ENCODE measurements at places on chromosomes 13 and 19. TPM values are rescaled to one million over a fixed set of nuclear protein-coding genes. Genes with fewer than 3 reads are reported as not detected.

ZNF571 gene
- total RNA-seq, result 1.9 TPM

KLK1 gene
- not detected for total RNA-seq

CYP2B6 gene
- not detected for total RNA-seq

PROZ gene
- total RNA-seq, result 2.1 TPM

SYT5 gene
- total RNA-seq, result not detected

ATP4A gene
- total RNA-seq, result not detected

PABPC3 gene
- 0.06 TPM for total RNA-seq

ANO8 gene
- 0.79 TPM for total RNA-seq

GRCh38 chr13:41018602-41018948 lies 541 bp downstream of the ELF1 start:
- H3K4me1 ChIP-seq, result peaks cover 91% of the 10 kb centered on the region
- H3K27me3 ChIP-seq, result no peaks in the 10 kb centered on the region
- H3K36me3 ChIP-seq, result 0 out of 3 replicates have a peak, but pooled peaks cover 3% of the 10 kb centered on the region
- DNase-seq, result no peak
- H3K4me3 ChIP-seq, result peak overlapping the region; percentile 55

DNA sequence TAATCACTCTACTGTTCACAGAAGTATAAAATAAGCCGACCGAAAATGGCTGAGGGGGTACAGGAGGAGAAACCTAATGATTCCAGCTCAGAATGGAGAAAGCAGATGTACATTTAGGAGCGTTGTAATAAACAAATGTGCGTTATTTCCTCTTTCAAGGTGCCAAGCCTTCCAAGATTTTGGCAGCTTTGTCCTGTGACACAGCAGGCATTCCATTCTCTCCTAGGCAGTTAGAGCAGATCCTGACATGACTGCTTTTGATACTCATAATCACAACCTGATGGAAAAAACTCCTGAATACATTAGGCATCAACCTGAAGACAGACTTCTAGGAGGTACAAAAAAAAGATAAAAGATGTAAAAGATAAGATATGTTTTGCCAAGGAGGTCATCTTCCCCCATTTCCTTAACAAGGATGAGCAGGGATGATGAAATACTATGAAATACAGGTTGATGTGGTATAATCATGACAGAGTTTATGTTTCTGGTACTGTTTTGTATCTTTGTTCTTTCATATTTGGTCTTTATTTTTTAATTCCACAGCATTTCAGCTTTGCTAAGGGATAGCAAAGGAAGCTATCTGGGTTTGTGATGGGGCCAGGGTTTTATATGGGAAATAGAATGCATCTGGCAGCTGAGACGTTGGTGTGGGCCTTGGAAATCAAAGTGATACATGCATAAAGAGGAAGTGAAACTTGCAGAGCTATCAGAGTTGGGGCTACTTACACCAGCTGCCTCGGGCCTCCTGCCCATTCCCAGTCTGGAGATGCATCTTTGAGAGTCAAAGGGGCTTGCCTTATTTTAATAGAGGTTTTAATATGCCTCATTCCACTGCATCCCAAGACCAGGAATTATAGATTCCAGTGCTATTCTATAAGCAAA lies 222.5 kb downstream of the OXGR1 start:
- H3K4me3 ChIP-seq, result no peak overlapping the region
- H3K27ac ChIP-seq, result no peak overlapping the region
- no peaks in the 10 kb centered on the region for H3K4me1 ChIP-seq
- no peaks in the 10 kb centered on the region for H3K27me3 ChIP-seq
- no peaks in the 10 kb centered on the region for H3K36me3 ChIP-seq
- DNase-seq, result no peak

DNA sequence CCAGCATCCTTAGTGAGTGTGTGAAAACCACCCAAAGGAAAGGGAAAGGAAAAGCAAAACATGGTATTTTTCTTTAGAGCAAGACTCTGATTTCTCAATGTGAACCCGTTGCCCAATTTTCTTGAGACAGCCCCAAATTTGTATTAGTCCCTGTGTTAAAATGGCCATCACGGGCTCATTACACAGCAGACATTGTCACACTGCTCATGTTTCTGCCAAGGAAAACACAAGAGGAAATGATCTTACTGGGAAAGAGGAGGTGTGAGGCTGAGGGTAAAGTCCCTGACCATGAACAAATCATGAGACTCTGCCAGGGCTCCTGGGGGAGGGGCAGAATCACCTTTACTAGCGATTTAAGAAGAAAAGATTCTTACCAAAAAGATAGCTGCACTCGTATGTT lies 54.4 kb downstream of the FAM124A start:
- no peak for DNase-seq
- no peaks in the 10 kb centered on the region for H3K4me1 ChIP-seq
- peaks cover 34% of the 10 kb centered on the region for H3K27me3 ChIP-seq
- H3K27ac ChIP-seq, result no peak overlapping the region

- H3K4me3 ChIP-seq, result no peak overlapping the region
- H3K27ac ChIP-seq, result no peak overlapping the region
- DNase-seq, result no peak
- H3K4me1 ChIP-seq, result no peaks in the 10 kb centered on the region
- H3K36me3 ChIP-seq, result no peaks in the 10 kb centered on the region
- no peaks in the 10 kb centered on the region for H3K27me3 ChIP-seq
These were observed 1030.0 kb upstream of the PRR20A start for GRCh38 chr13:56110751-56111150.

GRCh38 chr13:45876781-45877180 lies 25.2 kb upstream of the SIAH3 start:
- no peak overlapping the region for H3K4me3 ChIP-seq
- H3K27me3 ChIP-seq, result no peaks in the 10 kb centered on the region
- H3K36me3 ChIP-seq, result no peaks in the 10 kb centered on the region
- no peaks in the 10 kb centered on the region for H3K4me1 ChIP-seq
- no peak overlapping the region for H3K27ac ChIP-seq

GRCh38 chr19:40312533-40312932 lies 27.4 kb upstream of the AKT2 start:
- no peaks in the 10 kb centered on the region for H3K27me3 ChIP-seq
- no peak for DNase-seq
- no peak overlapping the region for H3K4me3 ChIP-seq

GRCh38 chr19:12985049-12985776 lies 10.1 kb upstream of the NFIX start:
- no peaks in the 10 kb centered on the region for H3K36me3 ChIP-seq
- peak overlapping the region; percentile 80 for H3K27ac ChIP-seq
- DNase-seq, result peak; percentile 75
- H3K4me1 ChIP-seq, result peaks cover 60% of the 10 kb centered on the region

GRCh38 chr13:44930963-44931623 lies 58.2 kb downstream of the NUFIP1 start:
- H3K4me3 ChIP-seq, result no peak overlapping the region
- no peaks in the 10 kb centered on the region for H3K4me1 ChIP-seq
- no peaks in the 10 kb centered on the region for H3K27me3 ChIP-seq
- no peak overlapping the region for H3K27ac ChIP-seq
- no peaks in the 10 kb centered on the region for H3K36me3 ChIP-seq

DNA sequence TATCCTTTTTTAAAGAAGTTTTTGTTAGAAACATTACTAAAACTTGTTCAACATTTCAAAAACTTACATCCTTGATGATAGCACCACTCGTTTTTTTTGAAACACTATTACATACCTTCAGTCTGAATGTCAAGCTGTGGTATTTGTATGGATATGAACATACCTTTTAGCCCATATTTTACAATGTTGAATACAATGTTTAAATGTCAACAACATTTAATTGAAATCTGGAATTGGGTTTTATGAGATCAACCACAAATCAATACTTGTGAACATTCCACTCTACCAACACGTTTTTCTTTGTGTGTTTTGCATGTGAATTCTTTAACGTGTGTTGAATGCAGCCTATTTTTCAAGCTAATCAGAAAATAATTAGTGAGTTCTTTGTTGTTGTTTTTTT lies 4.7 kb downstream of the SERP2 start:
- no peak overlapping the region for H3K4me3 ChIP-seq
- no peak overlapping the region for H3K27ac ChIP-seq
- no peak for DNase-seq
- no peaks in the 10 kb centered on the region for H3K27me3 ChIP-seq
- no peaks in the 10 kb centered on the region for H3K4me1 ChIP-seq

All from HepG2 (cell line).